ENCODE measurements at places on chromosomes 3 and 15.

GRCh38 chr15:52745326-52746161, 44.6 kb downstream of the ONECUT1 start:
- no peaks in the 10 kb centered on the region for H3K4me1 ChIP-seq
- no peaks in the 10 kb centered on the region for H3K27me3 ChIP-seq
- DNase-seq, result no peak
- no peak overlapping the region for H3K27ac ChIP-seq
- H3K4me3 ChIP-seq, result no peak overlapping the region

GRCh38 chr3:140091143-140091542, 156.2 kb downstream of the CLSTN2 start:
- H3K4me3 ChIP-seq, result no peak overlapping the region
- no peaks in the 10 kb centered on the region for H3K4me1 ChIP-seq
- no peaks in the 10 kb centered on the region for H3K27me3 ChIP-seq

GRCh38 chr3:152524198-152525140, 255.7 kb downstream of the MBNL1 start:
- no peak for DNase-seq
- no peak overlapping the region for H3K27ac ChIP-seq
- H3K27me3 ChIP-seq, result no peaks in the 10 kb centered on the region
- H3K4me3 ChIP-seq, result no peak overlapping the region
- no peaks in the 10 kb centered on the region for H3K4me1 ChIP-seq
- no peaks in the 10 kb centered on the region for H3K36me3 ChIP-seq

GRCh38 chr3:113496924-113497323, 18.0 kb downstream of the SPICE1 start:
- H3K4me1 ChIP-seq, result no peaks in the 10 kb centered on the region

DNA sequence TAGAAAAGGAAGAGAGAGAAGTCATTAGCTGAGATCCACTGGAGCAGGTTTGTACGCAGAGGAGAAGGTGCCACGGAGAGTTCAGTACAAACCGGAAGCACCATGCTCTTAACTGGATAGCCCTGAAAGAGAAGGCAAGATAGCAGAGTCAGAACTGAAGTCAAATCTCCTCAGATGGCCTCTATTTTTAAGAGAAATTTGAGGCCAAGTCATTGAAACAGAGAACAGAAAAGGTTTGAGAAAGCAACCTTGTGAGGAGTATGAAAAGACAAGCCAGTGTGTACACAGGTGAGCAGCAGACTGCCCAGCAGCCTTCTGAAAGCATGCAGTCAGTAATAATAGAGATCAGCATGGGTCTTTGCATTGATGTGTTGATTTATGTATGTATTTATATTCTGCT, 66.1 kb upstream of the SPRED1 start:
- no peak overlapping the region for H3K27ac ChIP-seq
- no peaks in the 10 kb centered on the region for H3K36me3 ChIP-seq
- H3K27me3 ChIP-seq, result no peaks in the 10 kb centered on the region
- no peaks in the 10 kb centered on the region for H3K4me1 ChIP-seq
- DNase-seq, result no peak

- H3K4me1 ChIP-seq, result no peaks in the 10 kb centered on the region
- H3K27me3 ChIP-seq, result no peaks in the 10 kb centered on the region
- H3K4me3 ChIP-seq, result no peak overlapping the region
- no peak overlapping the region for H3K27ac ChIP-seq
- DNase-seq, result no peak
These were observed 365.1 kb upstream of the SEMA6D start for GRCh38 chr15:47352217-47352616.

GRCh38 chr15:35986191-35986721, 440.3 kb upstream of the DPH6 start:
- no peaks in the 10 kb centered on the region for H3K36me3 ChIP-seq
- no peaks in the 10 kb centered on the region for H3K27me3 ChIP-seq

- H3K27ac ChIP-seq, result no peak overlapping the region
- H3K36me3 ChIP-seq, result no peaks in the 10 kb centered on the region
- H3K27me3 ChIP-seq, result no peaks in the 10 kb centered on the region
These were observed 24.5 kb upstream of the GMNC start for GRCh38 chr3:190886945-190887344.

DNA sequence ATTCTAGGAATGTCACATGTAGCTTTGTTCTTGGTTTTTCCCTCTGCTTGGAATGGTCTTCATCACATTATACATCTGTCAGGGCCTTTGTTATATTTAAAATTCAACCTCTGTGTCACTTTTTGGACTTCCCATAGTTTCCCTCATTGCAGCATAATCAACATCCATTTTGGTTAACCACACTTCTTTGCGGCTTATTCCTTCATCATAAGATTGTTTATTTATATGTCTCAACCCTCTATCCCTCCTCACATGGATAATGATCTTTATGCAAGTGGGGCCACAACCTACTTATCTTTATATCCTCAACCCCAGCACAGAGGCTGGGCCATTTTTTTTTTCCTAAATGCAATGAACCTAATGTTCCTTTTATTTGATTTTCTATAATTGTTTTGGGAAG, 260.0 kb upstream of the THBS1 start:
- no peaks in the 10 kb centered on the region for H3K4me1 ChIP-seq
- no peak overlapping the region for H3K27ac ChIP-seq
- no peaks in the 10 kb centered on the region for H3K27me3 ChIP-seq

DNA sequence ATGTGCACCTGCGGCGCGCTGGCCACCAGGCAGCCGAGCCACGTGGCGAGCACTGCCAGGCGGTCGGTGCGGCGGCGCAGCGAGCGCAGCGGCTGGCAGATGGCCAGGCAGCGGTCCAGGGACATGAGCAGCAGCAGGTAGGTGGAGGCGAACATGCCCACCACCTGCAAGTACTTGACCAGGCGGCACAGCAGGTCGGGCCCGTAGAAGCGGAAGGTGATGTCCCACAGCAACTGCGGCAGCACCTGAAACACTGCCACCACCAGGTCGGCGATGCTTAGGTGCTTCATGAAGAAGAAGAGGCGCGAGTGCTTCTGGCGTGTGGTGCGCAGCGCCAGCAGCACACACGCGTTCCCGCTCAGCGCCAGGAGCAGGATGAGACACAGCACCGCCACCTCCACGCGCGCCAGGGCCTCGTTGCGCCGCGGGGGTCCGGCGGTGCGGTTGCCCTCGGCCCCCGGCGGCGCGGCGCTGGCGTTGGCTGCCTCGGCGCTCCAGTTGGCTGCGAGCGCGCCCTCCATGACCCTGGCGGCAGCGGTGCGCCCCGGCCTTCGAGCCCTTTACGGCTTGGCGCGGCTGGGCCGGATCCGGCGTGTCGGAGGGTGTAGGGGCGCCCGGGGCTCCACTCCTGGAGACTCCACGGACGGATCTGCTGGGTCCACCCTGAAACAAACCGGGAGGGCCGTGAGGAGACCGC, 1.6 kb downstream of the OXTR start:
- H3K27me3 ChIP-seq, result peaks cover 5% of the 10 kb centered on the region
- H3K4me1 ChIP-seq, result peaks cover 13% of the 10 kb centered on the region
- peak overlapping the region; percentile 42 for H3K27ac ChIP-seq
- DNase-seq, result no peak
- peak overlapping the region; percentile 75 for H3K4me3 ChIP-seq
- no peaks in the 10 kb centered on the region for H3K36me3 ChIP-seq

- peaks cover 5% of the 10 kb centered on the region for H3K4me1 ChIP-seq
- H3K36me3 ChIP-seq, result no peaks in the 10 kb centered on the region
- H3K27me3 ChIP-seq, result no peaks in the 10 kb centered on the region
- DNase-seq, result no peak
- H3K4me3 ChIP-seq, result no peak overlapping the region
- no peak overlapping the region for H3K27ac ChIP-seq
These were observed 17.7 kb upstream of the PRR20G start for GRCh38 chr3:127305499-127306060.

GRCh38 chr15:37014137-37014536, 86.2 kb downstream of the MEIS2 start:
- no peak overlapping the region for H3K4me3 ChIP-seq
- H3K4me1 ChIP-seq, result no peaks in the 10 kb centered on the region
- no peaks in the 10 kb centered on the region for H3K27me3 ChIP-seq

- H3K36me3 ChIP-seq, result no peaks in the 10 kb centered on the region
- H3K27me3 ChIP-seq, result no peaks in the 10 kb centered on the region
- H3K27ac ChIP-seq, result peak overlapping the region; percentile 4
- H3K4me3 ChIP-seq, result no peak overlapping the region
- no peaks in the 10 kb centered on the region for H3K4me1 ChIP-seq
These were observed 21.6 kb downstream of the IFT122 start for GRCh38 chr3:129461461-129462146.

GRCh38 chr3:122795674-122796195, 866 bp downstream of the SLC49A4 start:
- H3K4me3 ChIP-seq, result peak overlapping the region; percentile 72
- H3K36me3 ChIP-seq, result no peaks in the 10 kb centered on the region
- no peaks in the 10 kb centered on the region for H3K27me3 ChIP-seq
- peak overlapping the region; percentile 97 for H3K27ac ChIP-seq
- DNase-seq, result no peak
- H3K4me1 ChIP-seq, result no peaks in the 10 kb centered on the region

DNA sequence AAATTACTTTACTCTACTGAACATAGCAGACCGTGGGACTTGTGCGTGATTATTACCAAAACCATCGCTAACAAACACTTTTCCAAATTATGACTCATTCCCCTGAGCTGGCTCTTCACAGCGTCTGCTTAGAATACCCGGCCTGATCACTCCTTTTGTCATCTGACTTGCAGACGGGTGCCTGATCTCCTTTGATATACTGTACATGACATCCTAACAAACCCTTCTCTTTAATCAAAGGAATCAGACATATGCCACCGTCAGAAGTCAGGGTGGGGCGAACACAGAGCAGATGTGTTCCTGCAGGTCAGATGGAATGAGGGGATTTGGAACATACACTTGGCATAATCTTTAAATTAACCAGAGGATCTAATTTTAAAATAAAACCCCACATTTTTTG, 48.5 kb upstream of the SH3GL3 start:
- H3K27ac ChIP-seq, result no peak overlapping the region
- no peaks in the 10 kb centered on the region for H3K4me1 ChIP-seq
- H3K4me3 ChIP-seq, result no peak overlapping the region
- DNase-seq, result no peak
- no peaks in the 10 kb centered on the region for H3K27me3 ChIP-seq
- H3K36me3 ChIP-seq, result no peaks in the 10 kb centered on the region

DNA sequence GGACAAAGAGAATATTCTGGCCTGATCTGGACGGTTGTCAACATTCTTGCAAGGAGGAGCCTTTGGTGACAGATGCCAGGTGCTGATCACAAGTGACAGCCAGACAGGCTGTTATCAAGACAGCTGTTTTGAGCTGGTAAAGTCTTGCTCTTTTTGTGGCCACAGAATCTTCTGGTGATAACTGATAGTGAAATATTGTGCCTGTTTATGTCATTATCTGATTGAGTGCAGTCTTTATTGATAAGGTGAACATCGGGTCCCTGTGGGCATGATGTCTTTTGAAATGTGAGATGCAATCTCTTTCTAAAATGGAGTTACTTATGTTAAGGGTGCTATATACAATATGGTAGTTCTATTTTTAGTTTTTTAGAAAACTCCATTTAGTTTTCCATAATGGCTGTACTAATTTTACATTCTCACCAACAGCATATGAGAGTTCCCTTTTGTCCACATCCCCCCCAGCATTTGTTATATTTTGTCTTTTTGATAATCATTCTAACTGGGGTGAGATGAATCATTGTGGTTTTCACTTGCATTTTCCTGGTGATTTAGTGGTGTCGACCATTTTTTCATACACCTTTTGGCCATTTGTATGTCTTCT, 10.7 kb downstream of the CEP63 start:
- no peak overlapping the region for H3K27ac ChIP-seq
- H3K36me3 ChIP-seq, result no peaks in the 10 kb centered on the region
- DNase-seq, result no peak
- H3K4me1 ChIP-seq, result no peaks in the 10 kb centered on the region

GRCh38 chr15:37105889-37106288, 5.5 kb upstream of the MEIS2 start:
- H3K27me3 ChIP-seq, result peaks cover 14% of the 10 kb centered on the region
- H3K36me3 ChIP-seq, result no peaks in the 10 kb centered on the region
- H3K27ac ChIP-seq, result peak overlapping the region; percentile 65
- no peaks in the 10 kb centered on the region for H3K4me1 ChIP-seq
- no peak overlapping the region for H3K4me3 ChIP-seq

DNA sequence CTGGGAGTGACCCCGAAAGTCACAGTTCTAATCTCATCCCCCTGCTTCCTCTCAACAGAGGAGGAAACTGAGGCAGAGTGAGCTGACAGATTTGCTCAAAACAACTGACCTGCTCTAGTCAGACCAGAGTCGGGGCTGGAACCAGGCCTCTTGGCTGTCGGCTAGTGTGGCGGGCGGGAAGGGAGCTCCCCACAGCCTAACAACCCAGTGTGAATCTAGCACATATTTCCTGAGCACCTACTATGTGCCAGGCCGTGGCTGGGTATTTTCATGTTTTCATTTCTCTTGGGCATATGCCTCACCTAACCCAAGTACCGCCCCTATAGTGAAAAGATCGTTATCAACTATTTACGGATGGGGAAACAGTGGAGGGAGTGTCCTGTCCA, 27.2 kb downstream of the GRIP2 start:
- DNase-seq, result peak; percentile 39
- H3K4me1 ChIP-seq, result no peaks in the 10 kb centered on the region
- no peak overlapping the region for H3K27ac ChIP-seq
- H3K36me3 ChIP-seq, result no peaks in the 10 kb centered on the region

- no peak for DNase-seq
- no peak overlapping the region for H3K27ac ChIP-seq
- no peaks in the 10 kb centered on the region for H3K36me3 ChIP-seq
- H3K4me3 ChIP-seq, result no peak overlapping the region
- H3K27me3 ChIP-seq, result no peaks in the 10 kb centered on the region
These were observed 186.7 kb downstream of the SSR3 start for GRCh38 chr3:156368189-156368588.

- no peaks in the 10 kb centered on the region for H3K36me3 ChIP-seq
- no peak overlapping the region for H3K27ac ChIP-seq
- no peaks in the 10 kb centered on the region for H3K27me3 ChIP-seq
- no peak overlapping the region for H3K4me3 ChIP-seq
- DNase-seq, result no peak
These were observed 76.6 kb downstream of the ETV5 start for GRCh38 chr3:186032321-186032720.

GRCh38 chr3:139201446-139202225, 142.2 kb upstream of the MRPS22 start:
- H3K27me3 ChIP-seq, result no peaks in the 10 kb centered on the region
- H3K4me3 ChIP-seq, result no peak overlapping the region
- H3K36me3 ChIP-seq, result no peaks in the 10 kb centered on the region
- no peak for DNase-seq
- H3K4me1 ChIP-seq, result no peaks in the 10 kb centered on the region

- H3K4me1 ChIP-seq, result no peaks in the 10 kb centered on the region
- H3K36me3 ChIP-seq, result no peaks in the 10 kb centered on the region
- no peak overlapping the region for H3K4me3 ChIP-seq
- no peak overlapping the region for H3K27ac ChIP-seq
These were observed 16.1 kb downstream of the CLEC3B start for GRCh38 chr3:45042162-45042561.

GRCh38 chr3:8622873-8623691, 21.5 kb downstream of the SSUH2 start:
- peak; percentile 35 for DNase-seq
- H3K27me3 ChIP-seq, result no peaks in the 10 kb centered on the region
- no peaks in the 10 kb centered on the region for H3K36me3 ChIP-seq
- no peak overlapping the region for H3K27ac ChIP-seq
- H3K4me1 ChIP-seq, result no peaks in the 10 kb centered on the region

- H3K27ac ChIP-seq, result no peak overlapping the region
- H3K4me1 ChIP-seq, result no peaks in the 10 kb centered on the region
- no peaks in the 10 kb centered on the region for H3K27me3 ChIP-seq
- DNase-seq, result no peak
- H3K36me3 ChIP-seq, result peaks cover 4% of the 10 kb centered on the region
- H3K4me3 ChIP-seq, result no peak overlapping the region
These were observed 7.9 kb downstream of the ARRDC4 start for GRCh38 chr15:97968380-97968779.

GRCh38 chr3:155481089-155481488, 187.6 kb upstream of the STRIT1 start:
- H3K4me1 ChIP-seq, result no peaks in the 10 kb centered on the region
- H3K4me3 ChIP-seq, result no peak overlapping the region
- DNase-seq, result no peak
- no peaks in the 10 kb centered on the region for H3K36me3 ChIP-seq

GRCh38 chr15:52649686-52650085, 29.5 kb downstream of the ATOSA start:
- peaks cover 4% of the 10 kb centered on the region for H3K4me1 ChIP-seq
- no peak overlapping the region for H3K4me3 ChIP-seq
